GDM1 (cell line): ENCODE measurements at places on chromosomes 5 and 9.

DNA sequence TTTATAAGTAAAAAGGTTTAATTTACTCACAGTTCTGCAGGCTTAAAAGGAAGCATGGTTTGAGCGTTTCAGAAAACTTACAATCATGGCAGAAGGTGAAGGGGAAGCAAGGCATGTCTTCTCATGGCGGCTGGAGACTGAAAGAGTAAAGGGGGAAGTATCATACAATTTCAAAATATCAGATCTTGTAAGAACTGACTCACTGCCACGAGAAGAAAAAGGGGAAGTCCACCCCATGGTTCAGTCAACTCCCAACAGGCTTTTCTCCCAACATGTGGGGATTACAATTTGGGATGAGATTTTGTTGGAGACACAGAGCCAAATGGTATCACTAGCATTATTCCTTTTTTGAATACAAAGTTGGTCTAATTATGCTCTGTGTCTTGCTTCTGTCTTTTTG lies 627.9 kb upstream of the ST8SIA4 start:
- DNase-seq = no peak

GRCh38 chr9:130498918-130499698 lies 54.3 kb downstream of the ASS1 start:
- no peak for DNase-seq

DNA sequence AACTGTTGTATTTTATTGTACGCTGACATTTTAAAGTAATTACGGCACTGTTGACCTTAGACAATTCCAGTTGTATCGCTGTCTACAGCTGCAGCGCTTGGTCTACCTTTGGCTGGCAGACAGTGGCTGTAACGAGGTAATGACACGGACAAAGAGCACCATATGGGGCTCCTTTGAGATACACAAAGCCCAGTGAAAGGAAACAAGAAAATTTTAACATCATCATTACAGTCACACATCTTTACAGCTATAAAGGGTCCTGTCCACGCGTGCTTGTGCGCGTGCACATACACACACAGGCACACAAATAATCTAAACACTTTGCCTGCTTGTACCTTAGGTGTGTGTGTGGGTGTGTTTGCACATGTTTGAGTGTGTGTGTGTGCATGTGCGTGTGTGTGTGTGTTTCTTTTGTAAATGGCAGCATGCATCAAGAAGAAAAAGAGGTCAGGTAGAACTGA lies 946.0 kb downstream of the NR2F1-AS1 start:
- DNase-seq = no peak

DNA sequence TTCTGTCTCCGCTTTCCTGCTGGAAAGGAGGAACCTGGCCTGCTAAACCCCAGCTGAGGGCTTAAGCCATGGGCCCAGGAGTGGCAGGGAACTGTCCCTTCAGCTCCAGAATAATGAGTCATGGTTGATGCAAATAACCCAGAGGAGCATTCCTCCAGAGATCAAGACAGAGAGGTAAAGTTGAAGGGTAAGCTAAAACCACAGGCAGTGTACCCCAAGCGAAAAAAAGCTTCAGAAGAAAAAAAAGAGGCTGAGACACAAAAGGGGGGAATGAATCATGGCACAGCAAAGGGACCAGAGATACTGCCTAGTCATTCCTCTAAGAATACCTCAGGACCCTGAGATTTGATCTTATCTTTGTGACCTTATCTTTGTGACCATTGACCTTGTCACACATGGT lies 199.5 kb upstream of the TAS2R1 start:
- no peak for DNase-seq

DNA sequence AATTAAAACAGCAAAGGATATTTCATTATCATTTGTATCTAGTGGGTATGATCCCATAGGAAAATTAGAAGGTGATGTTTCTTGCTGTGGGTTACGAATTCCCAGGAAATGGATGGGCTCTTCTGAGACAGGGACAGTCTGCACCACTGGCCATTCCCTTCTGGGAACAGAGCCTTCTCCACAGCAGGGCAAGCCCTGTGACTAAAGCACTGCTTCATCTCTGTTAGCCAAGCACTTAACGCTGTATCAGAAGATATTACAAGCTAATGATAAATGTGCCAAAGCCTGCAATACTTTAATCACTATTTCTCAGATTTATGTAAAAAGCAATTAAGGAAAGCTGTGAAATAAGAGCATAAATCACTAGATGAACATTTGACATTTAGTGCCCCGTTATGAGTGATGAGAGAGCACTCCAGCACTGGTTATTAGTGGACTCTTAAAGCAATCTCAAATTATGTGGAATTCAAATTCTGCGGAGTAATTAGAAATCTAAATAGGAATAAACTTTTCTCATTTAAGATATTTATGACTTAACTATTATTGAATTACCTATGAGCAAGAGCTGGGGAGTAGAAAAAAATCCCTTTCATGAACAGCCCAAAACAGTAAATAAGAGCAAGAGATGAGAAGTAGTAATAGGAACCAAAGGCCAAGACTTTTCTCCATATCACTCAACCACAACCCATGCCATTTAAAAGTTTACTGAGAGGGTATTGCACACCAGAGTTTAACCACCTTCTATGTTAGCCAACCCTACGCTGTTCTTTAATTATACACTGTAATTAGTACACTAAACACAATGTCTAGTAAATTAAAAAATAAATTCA lies 49.2 kb downstream of the FAM240B start:
- no peak for DNase-seq
